Right renal pelvis (tissue), 4 donors: ENCODE measurements at places on chromosomes 4 and X. TPM values are rescaled to one million over a fixed set of nuclear protein-coding genes. Genes with fewer than 3 reads are reported as not detected.

DNA sequence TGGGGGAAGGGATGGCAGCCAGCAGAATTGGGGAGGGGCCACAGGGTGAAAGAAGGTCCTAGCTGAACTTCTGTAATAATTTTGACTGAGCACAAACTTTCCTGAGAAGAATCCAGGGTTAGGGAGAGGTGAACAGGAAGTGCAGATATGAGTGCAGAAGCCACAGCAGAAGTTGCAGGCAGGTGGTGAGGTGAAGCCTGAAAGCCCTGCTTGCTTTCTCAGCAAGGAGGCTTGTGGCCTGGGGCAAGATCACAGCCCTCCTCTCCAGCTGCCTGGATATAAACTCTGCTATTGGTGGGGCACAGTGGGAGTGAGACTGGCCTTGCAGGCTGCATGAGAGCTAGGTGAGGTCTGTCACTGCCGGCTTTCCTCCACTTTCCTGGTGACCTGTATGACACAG lies 44.1 kb upstream of the UPRT start:
- DNase-seq: no peak

DNA sequence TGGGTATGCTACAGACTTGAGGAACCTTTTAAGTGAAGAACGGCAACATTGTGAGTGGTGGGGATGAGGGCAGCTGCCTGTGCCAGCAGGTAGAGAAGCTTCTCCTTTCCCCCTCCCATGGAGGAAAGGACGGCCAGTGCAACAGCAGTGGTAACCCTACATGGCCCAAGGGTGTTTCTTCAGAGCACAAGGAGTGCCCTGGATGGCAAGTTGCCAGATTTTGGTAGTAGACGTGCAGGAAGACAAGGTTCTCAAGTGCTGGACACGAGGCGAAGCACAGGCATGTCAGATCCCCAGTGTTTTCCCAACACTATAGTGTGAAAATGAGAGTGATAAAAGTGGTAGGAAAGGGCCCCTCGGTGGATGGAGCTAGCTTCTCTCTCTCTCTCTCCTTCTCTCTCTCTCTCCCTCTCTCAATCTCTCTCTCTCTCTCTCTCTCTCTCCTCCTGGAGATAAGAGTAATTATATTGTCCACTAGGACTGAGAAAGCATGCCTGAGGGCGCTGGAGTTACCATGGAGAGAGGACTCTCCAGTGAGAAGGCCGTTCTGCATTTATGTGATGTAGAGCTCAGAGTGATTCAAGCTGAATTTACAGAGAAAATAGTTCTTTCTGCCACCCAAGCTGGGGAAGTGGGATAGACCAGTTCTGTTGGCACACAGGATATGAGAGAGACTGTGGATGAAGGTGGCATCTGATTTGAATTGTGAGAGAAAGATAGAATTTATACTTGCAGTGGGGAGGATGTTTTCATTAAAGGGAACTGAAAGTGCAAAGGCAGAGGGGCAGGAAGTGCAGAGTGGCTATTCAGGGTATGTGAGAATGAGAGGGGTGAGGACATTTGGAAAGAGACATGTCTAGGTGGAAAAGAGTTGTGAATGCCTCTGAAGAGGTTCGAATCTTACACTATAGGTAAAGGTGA lies 25.7 kb upstream of the TRPC3 start:
- no peak for DNase-seq

GRCh38 chr4:158849681-158850080 lies 80.9 kb downstream of the FNIP2 start:
- DNase-seq: no peak

DNA sequence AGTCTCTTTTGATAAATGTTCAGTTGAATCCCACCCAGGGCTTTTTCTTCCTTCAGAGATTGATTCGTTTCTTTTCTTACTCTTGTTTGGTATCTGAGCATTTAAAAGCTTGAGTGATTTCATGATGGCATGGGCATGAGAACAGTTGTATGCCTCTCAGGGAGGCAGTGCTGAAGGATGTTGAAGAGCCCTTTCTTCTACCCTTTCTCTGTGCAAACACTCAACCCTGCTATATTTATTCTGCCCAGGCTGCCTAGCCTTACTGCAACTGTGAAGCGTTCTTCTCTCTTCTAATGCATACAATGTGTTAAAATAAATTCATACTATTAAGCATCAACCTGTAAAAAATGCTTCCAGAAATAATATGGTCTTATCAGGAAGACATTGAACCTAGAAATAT lies 367.6 kb upstream of the LCORL start:
- DNase-seq: no peak

DNA sequence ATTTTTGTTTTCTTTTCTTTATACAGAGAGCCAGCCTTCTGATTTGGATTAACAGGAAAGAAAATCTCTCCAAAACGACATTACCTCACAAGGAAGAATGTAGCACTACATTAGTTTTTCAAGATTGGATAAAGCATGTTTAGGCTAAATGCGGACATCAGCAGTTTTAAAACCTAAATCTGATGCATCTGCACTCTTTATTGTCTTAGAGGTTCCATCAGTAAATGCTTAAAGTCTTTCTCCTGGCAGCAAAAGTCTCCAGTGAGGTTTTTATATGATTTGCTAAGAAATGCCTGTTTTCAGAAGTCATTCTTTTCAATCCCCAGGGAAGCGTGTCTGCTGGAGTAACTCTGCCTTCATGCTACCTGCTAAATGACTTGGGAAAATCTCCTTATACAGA lies 912.9 kb upstream of the INTU start:
- DNase-seq: no peak

- no peak for DNase-seq
Measured at GRCh38 chr4:124206779-124207605, 505.5 kb downstream of the ANKRD50 start.

DNA sequence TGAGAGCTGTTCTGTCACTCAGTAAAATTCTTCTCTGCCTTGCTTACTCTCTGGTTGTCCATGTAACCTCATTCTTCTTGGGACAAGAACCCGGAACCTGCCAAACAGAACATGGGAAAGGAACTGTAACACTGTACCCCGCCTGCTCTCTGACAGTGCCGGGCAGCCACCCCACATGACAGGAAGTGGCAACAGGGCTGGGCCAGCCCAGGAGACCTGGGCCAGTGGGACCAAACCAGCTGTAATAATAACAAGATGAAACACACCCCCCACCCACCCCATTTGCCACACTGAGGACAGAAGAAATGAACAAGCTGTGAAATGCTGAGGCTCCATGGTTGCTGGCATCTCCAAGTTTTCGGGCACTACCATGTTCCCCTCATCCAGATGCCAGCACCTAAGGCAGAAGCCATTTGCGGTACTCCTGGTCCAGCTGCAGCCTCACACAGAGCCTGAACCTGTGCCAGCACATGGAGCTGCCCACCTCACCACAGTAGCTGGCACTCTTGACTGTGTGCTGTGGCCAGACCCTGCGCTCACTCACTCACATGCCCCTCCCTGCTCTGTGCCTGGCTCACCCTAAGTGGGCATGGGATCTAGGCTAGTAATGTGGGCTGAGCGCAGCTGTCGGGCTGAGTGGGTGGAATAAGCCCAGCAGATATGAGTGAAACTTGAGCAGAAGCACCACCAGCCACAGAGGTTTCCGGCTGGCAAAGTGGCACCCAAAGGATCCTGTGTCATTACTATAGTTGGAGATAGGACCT lies 126.2 kb upstream of the UGT8 start:
- no peak for DNase-seq

GRCh38 chr4:2908686-2909085 lies 54.5 kb downstream of the NOP14 start:
- no peak for DNase-seq

- no peak for DNase-seq
Measured at GRCh38 chr4:146500216-146500615, 21.5 kb downstream of the SLC10A7 start.

The POLR2B gene
- polyA plus RNA-seq: 119 TPM

The MAP3K15 gene
- polyA plus RNA-seq: 4.9 TPM

The ZMAT1 gene
- polyA plus RNA-seq: 38.9 TPM
